NK-92 treated with Interleukin-12 subunit alpha and Interleukin-12 subunit beta, amount 100 ng/mL, for 24 hours (cell line): ENCODE measurements at places on chromosomes 12 and 14.

- DNase-seq = no peak
Observed at GRCh38 chr12:131239384-131240094, 285.8 kb downstream of the ADGRD1 start.

- no peak for DNase-seq
Observed at GRCh38 chr12:51814311-51815088, 34.0 kb downstream of the FIGNL2 start.

GRCh38 chr14:81157431-81157830 is 63.3 kb downstream of the GTF2A1 start:
- no peak for DNase-seq

GRCh38 chr14:64602826-64603225 is 53.1 kb downstream of the PPP1R36 start:
- DNase-seq = no peak

DNA sequence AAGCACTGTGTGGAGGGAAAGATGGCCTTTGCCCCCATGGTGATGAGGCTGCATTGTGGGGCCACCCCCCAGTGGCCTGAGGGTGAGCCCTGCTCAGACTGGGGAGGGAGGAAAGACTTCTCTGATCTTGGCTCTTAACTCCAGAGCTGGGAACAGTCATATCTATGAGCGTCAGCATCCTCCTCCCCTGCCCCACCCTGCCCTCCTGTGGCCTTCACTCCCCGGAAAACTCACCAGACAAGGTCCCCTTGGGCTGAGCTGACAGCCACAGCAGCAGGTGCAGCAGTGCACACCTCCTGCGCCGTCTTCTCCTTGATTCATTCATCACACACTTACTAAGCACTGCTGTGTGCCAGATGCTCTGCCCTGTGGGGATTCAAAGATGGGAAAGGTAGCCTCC is 98.8 kb downstream of the B4GALNT3 start:
- no peak for DNase-seq
